ENCODE measurements at places on chromosomes 1 and 21.

DNA sequence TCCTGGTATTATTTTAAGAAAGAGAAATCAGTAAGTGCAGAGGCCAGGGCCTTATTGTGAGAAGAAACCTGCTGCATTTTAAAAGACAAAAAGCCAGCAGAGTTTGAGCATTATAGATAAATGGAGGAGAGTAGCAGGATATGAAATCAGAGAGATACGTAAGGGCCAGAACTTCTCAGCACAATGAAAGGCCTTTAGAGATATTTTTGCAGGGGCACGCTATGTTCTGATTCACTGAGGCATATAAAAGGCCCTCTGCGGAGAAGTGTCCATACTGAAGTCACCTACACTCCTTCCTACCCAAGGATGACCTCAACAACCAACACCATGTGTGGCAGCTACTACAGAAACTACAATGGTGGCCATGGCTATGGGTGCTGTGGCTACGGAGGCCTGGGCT is at the start of gene KRTAP6-3:
TSS of gene KRTAP6-3 (plus strand) at position 301 of the 400 bp plus-strand sequence. CDS start at position 307, 6 bp downstream.
- no peak for DNase-seq

DNA sequence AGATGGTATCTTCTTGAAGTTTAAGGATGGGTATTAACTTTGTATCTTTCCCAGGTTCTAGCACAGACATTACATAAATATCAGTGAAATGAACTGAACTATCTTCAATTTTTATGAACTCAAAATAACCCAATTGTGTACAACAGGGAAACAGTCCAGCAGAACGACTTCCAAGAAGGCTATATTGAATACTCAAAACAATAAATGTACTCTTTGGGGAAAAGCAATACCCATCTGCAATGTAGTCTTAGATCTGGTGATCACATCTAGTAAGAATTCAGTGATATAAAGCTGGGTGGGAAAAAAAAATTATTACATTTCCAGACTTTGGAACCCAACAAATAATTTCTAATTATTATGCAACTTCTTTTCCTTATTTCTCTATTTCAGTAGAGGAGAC is 33.1 kb upstream of the GORAB start:
- no peak for DNase-seq

DNA sequence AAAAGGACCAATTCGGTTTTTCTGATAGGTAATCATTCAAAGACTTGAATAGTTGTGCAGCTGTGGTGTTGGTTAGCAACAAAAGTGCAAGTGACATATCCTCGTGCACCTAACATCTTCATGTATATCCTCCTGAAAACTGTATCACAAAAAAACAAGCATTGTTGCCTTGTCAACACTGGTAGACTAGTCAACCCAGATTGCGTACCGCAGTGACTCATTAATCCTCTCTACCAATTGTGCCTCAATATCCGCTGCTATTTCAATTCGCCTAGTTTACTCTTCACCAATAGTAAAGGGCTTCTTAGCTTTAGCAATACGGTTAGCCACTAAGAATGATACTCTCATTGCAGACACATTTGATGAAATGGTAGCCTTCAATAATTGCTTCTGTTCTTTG is 3.5 kb downstream of the HHAT start:
- no peak for DNase-seq

DNA sequence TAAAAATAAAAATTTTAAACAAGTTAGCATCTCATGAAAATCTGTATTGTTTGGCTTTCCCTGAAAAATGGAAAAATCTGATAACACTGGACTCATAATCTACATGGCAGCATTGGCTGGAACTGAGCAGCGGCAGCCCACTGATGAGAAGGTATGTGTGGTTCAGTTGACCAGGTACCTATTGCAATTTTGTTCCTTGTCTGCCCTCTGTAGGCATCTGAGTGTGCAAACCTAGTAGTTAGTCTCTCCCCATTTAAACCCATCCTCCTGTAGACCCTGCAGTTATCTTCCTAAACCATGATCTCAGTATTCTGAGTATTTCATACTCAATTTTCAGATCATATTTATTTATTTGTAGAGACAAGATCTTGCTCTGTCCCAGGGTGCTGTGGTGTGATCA is 59.4 kb upstream of the SERBP1 start:
- DNase-seq: no peak

DNA sequence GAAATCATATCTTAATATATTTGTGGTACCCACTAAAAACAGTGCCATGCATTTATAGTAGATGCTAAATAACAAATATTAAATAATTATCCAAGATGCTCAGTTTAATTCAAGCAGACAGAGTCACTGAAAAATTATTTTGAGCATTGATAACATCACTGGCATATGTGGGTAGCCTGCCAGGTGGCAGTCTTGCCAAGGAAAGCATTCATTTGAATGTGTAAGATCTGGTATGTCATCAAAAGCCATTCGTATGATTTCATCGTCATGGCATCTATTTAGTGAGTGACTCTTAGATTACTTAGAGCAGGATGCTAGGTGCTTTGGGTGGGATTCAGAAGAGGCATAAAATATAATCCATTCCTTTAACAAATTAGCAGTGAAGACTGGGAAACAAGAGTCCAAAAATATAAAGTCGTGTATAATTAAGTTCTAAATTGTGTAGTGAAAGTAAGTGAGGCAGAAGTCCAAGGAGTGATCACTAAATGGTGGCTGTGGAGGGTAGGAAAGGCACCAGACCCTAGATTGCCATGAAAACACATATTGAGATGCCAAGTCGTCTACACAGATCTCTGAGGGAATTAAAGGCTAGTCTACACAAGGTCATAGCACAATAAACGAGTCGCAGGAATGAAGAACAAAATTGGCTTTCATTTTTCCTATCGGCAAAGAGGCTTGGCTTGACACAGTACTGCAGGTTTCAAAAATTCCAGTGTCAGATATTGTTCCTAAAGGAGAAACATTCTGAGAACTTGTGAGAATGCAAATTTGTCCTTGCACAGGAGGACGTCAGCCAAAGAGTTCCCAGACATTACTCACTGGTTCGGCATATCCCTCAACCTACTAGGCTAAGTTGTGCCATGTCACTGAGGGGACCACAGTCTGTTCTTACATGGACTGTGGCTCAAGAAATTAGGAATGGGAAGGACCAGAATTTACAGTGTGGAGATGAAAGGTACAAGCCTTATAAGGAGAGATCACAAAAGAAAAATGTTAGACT is 130.8 kb downstream of the LYPLAL1 start:
- DNase-seq: peak; percentile 29

- DNase-seq: no peak
These were observed 190.9 kb upstream of the ADGRL4 start for GRCh38 chr1:79197421-79197820.

GRCh38 chr1:154490317-154490716 is 11.7 kb upstream of the TDRD10 start:
- DNase-seq: no peak

DNA sequence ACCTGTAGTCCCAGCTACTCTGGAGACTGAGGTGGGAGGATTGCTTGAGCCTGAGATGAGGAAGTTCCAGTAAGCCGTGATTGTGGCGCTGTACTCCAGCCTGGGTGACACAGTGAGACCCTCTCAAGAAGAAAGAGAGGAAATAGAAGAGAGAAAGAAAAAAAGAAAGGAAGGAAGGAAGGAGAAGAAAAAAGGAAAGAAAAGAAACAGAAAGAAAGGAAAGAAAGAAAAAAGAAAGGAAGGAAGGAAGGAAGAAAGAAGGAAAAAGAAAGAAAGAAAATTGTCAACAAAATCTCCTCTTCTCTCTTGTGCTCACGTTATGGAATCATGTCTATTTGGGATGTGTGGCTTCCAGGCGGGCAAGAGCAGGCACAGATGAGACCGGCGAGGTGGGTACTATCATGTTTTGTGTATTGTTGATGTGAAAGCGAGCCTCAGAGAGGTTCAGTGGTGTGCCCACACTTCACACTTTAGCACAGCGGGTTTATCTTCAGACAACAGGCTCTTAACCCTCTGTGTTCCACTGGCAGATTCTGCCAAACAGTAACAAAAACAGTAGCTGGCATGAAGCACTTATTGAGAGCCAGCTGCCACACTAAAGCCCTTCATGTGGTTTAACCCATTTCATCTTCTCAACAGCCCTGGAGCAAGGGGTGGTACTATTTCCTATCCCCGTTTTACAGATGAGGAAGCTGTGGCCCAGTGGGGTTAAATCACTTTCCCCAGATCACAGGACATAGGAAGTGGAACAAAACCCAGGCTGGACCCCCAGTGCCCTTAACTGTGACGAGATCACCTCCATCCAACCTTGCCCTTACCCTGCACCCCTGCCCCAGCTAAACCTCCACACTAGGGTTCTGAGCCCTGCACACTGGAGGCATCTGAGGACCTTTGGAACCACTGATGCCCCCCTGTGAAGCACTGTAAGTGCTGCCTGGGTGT is 94.7 kb upstream of the TARDBP start:
- no peak for DNase-seq

GRCh38 chr1:206472454-206472853 is 2.2 kb downstream of the IKBKE start:
- peak; percentile 32 for DNase-seq

DNA sequence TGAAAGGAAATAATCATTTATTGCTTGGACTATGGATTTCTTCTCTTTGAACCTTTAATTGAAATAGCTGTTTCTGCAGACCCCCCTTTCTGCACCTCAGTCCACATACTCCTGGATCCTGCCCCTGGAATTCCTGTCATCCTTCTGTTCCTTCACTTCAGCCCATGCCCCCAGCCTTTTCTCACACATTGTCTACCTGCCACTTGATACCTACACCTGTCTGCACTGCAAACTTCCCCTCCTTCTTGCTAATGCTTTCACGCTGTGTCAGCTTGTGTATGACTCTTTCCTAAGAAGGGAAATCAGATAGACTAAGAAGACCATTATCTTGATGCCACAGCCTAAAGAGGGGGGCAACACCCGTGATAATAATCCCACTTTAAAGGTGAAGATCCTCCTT is 80.3 kb upstream of the EXO1 start:
- no peak for DNase-seq

Measured in AG09309 (cell line).